ENCODE measurements at places on chromosomes 2 and 18.

- no peak for DNase-seq
Measured at GRCh38 chr2:40511661-40512213, 59.8 kb upstream of the SLC8A1 start.

DNA sequence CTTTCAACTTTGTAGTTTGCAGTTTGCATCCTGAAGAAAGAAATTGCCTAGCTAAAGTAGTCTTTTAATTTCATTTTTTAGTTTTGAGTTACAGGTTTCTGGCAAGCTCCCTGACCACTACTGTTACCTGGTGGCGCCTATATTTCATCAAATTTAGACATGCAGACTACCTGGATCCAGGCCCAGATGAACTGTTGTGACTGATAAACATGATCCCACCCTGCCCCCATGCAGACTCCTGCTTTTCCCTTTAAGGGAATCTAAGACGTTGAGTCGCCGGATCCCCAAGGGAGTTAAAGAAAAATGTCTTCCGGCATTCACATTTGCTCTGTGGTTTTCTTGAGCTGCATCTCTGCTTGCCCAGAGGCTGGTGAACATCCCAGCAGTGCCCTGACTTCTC is 22.2 kb downstream of the METAP1D start:
- no peak for DNase-seq

GRCh38 chr2:96427917-96428316 is 77.2 kb downstream of the NEURL3 start:
- no peak for DNase-seq

- no peak for DNase-seq
Measured at GRCh38 chr18:10322435-10322834, 132.0 kb upstream of the APCDD1 start.

DNA sequence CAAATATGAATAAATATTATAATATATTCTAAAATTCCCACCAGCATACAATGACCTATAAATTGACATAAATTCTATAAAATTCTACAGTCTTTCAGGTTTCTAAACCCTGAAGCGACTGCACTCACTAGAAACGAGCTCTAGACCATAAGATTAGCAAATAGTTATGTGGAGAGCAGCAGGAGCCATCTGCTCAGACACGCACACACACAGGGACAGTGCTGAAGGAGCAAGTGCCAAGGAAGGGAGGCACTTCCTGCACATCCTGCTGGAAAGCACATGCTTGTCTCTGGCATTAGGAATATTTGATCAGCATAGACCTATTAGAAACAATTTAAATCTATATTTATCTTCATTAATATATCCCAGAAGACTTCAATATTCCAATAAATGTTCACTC is 713.9 kb upstream of the CDH2 start:
- DNase-seq = no peak

DNA sequence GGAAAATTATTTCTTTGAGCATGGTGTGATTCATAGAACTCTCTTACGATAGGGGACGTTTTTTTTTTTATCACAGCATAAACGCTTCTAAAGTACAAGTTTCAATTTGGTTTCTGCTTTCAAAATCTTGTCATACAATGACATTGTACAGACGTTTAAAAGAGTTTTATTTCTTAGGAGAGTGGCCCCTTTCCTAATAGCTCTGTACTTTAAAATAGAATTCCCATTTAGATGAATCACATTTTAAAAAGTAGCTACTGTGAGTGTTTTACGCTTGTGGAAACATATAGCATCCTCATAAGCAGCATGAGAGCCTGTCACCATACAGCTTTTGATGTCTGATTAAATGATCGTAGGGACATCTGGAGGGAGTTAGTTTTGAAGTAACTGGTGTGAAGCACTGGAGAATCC is 510.9 kb downstream of the PARD3B start:
- no peak for DNase-seq

Measured in NCI-H1694 (cell line).